ENCODE measurements at places on chromosomes 1 and 21.

GRCh38 chr1:41662765-41663437 is 178.4 kb upstream of the EDN2 start:
- DNase-seq, result no peak

DNA sequence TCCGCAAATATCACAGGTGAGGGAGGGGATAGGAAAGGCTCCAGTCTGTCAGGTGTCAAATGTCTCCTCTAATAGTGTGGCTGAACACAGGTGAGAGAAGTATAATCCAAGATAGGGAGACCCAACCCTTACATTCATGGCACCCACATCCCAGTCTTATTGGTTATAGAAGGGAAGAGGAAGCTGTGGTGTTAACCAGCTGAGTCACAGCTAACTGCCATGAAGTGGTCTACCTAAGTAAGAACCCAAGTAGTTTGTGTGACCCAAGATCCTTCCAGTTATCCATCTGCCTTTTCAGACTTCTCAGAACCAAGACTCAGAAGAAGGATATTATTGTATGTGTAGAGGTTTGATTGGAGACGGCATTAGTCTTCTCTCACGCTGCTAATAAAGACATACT is 37.1 kb downstream of the DDAH1 start:
- DNase-seq, result no peak

- DNase-seq, result no peak
Observed at GRCh38 chr1:91895832-91896556, 10.0 kb upstream of the TGFBR3 start.

DNA sequence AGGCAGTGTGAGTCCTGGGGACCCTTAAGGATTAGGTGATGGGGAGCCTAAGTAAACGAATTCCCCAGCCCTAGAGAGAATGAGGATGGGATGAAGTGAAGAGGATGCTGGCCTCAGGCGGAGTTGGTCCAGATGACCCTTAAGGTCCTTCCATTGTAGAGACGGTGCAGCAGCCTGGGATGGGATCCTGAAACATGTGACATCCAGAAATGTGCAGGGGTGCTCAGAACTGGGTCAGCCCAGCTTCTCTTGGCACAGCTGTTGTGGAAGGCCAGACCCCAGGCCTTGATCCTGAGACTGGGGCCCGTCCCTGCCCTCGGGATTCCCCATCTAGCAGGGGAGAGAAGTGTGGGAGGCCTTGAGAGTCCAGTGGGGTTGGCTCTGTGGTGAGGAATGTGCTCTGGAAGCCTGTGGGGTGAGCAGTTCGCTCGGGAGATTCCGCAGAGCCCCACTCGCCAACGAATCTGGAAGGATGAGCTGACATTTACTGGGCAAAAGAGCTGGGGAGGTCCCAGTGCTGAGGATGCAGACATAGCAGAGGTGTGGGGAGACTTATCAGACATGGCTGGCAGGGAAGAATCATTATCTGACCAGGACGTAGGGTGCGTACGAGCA is 28.1 kb downstream of the A3GALT2 start:
- DNase-seq, result no peak

DNA sequence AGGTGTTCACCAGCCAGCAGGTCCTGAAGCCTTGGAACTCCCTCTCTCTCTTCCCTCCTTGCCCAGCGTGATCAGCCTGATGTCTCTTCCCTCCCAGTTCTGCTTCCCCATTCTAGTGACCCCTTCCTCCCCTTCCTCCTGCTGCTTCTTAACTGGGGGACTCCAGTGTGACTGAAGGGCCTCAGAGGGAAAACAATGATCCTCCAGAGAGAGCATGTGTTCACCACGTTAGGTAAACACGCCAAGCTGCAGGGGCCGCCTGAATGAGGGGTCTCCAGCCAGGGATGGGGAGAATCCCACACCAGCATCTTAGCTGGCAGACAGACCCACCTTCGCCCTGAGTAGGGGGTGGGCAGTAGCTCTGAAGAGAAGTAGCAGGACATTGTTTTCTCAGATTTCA is 124.8 kb downstream of the TMEM53 start:
- no peak for DNase-seq

GRCh38 chr1:169624122-169624521 is 5.8 kb downstream of the SELP start:
- DNase-seq, result no peak

- no peak for DNase-seq
Observed at GRCh38 chr1:4175566-4176405, 275.7 kb upstream of the C1orf174 start.

DNA sequence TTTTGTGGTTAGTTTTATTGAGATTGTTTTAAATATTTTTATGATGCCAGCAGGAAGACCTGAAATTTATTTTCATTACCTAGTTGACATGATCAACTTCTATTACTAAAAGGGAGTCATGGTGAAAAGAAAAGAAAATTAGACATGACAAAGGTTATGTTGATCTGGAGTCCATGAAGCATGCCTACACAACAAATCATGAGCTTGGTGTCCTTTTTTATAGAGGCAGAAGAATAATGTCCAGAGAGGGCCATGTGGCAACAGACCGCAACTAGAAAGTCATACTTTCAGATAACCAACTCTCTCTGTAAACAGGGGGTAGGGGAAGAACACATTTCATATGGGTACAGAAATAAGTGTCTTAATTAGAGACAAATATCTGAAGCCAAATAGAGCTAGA is 175.5 kb upstream of the HOOK1 start:
- no peak for DNase-seq

DNA sequence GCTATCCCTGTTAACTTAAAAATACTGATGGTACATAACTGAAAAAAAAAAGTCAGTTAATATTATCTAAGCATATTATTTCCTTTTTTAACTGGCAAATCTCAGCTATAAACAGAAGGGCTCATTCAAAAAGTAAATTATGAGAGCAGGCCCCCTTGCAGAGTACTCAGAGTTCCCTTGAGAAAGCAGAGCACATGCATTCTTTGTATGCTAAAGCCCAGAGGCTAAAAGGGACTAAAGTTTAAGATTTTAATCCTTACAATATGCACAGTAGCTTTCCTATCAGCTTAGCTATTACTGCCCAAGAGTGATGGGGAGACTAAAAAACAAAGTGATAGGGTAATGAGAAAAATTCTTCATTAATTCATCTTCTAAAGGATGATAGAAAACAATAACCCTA is 18.5 kb downstream of the SLC16A1 start:
- no peak for DNase-seq

- no peak for DNase-seq
Observed at GRCh38 chr1:206921772-206922265, at the start of gene FCMR. TSS of gene FCMR (minus strand) at chr1:206921941. CDS start at chr1:206921854, 87 bp downstream.

- no peak for DNase-seq
Observed at GRCh38 chr1:95852483-95853070, 618.6 kb downstream of the RWDD3 start.

- no peak for DNase-seq
Observed at GRCh38 chr1:41758904-41759548, 159.7 kb downstream of the HIVEP3 start.

DNA sequence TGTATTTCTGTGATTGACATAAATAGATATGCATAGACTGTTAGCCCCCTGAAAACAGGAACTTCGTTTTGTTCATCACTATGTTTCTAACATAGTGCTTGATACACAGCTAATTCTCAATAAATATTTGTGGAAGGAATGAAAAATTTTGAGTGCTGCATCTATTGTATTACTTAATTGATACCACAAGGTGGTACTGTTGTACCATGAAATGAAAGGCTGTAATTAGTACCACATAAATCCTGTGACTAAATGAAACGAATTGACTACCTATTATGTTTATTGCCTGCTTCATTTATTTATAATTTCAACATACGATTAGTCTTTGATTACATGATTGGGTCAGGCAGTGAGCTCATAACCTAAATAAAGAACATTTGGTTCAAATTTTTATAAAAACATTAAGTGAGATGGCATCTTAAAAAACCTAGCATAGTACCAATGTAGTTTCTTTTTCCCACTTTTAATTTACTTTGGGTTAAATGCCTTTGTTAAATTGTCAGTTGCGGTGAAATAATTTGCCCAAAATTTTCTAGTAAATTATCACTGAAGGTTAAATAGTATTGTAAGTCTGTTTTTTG is 15.0 kb upstream of the TGFB2 start:
- no peak for DNase-seq

DNA sequence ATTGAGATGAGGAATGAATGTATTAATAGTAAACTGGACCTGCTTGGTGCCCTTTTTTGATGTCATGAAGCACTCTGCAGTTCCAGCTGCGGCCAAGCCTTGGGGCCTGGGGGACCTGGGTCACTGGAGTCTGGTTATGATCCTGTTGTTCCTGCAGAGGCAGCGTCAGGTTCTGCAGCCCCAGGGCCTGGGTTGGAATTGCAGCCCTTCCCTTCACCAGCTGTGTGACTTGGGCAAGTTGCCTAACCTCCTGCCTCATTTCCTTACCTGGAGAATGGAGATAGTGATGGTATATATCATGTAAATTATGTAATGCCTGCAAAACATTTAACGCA is 9.1 kb upstream of the ATP5PO start:
- DNase-seq, result no peak

DNA sequence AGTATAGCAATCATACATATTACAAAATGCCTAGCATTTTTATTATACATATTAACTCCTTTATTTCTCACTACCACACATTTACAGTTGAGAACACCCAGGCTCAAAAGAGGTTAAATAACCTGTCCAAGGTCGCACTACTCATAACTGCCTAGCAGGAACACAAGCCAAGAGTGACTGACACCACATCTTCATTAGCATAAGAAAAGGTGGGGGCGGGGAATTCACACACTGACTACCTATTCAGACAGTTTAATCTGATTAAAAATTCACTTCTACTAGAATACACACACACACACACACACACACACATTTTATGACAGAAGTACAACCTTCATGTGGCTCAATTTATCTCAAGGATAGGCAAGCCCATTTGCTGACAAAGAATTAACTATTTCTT is 77.8 kb upstream of the CACHD1 start:
- DNase-seq, result no peak

DNA sequence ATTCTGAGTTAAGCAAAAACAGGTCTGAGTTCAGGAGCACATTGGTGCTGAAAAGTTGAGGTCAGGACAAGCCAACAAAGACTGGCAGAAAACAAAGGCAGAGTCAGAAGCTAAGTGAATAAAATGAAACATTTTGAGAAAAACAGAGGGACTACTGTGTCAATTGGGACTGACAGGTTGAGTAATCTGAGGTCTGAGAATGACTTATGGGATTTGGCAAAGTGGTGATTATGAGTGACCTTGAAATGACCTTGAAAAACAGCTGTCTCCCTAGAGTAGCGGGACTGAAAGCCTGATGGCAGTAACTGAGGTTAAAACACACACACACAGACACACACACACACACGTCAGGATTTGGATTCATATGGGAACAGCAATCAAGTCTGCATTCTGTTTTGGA is 8.8 kb upstream of the COG2 start:
- DNase-seq, result no peak

DNA sequence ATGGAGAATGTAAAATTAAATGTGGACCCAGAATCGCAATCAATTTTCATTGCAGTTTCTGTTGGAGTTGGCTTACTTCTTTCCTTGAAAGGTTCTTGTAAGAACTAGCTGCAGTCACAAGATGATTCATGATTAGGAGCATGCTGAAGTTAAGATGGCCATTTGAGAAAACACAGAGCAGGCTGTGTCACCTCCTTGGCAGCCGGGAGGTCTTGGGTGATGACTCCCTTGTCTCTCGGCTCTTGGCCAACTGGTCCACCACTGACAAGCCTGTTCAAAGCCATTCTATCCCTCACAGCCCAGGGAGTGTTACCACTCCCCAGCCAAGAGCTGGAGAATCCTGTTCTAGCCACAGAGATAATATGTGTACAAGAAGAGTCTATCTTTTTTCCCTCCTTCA is 40.6 kb downstream of the OPTC start:
- no peak for DNase-seq

- no peak for DNase-seq
Observed at GRCh38 chr1:245404952-245405351, 250.2 kb downstream of the KIF26B start.

DNA sequence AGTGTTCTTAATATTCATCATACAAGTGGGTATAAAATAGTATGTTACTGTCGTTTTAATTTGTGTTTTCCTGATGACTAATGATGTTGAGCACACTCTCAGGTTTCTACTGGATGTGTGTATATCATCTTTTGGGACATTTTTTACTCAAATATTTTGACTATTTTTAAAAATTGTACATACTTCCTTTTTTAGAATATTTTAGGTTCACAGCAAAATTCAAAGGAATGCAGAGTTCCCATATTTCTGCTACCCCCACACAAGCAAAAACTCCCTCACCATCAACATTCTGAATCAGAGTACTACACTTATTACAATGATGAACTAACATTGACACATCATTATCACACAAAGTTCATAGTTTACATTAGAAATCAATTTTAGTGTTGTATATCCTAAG is 114.5 kb downstream of the DPYD start:
- no peak for DNase-seq

GRCh38 chr1:110555807-110556470 is 37.0 kb upstream of the KCNA10 start:
- DNase-seq, result no peak

GRCh38 chr21:19844334-19844733 is 1153.9 kb upstream of the NCAM2 start:
- DNase-seq, result no peak

DNA sequence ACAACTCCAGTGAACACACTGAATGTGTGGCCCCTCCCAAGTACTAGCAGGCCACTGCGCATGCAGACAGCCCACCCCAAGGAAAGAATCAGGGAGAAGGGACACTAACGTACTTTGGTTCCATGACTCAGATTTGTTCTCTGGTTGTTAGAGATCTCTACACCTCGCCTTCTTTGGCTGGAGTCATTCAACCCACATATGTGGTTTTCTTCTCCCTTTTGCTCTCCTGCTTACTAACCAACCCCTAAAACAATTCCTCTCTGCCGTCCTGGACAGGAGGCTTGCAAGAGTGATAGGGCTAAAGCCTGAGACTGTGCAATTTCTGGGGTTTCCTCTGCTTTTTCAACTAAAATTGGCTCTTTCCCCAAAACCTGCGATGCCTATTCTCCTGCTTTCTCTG is 5.7 kb upstream of the CD48 start:
- DNase-seq, result no peak

DNA sequence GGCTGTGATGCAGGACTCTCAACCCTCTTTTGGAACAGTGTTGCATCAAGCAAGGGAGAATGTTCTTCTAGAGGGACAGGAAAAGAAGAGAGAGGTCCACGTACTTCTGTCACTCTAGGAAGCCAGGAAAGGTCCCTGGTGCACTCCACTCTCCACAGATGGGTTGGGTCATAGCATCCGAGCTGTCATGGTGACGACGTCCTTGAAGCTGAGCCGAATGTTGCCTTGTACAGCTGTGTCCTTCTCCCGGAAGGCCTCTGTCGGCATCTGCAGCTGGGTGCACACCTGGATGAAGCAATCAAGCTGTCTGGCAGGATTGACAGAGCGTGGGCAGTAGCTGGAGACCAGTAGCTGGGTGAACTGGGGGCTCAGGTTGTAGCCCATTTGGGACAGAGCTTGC is 12.5 kb downstream of the MDM4 start:
- DNase-seq, result no peak

- DNase-seq, result no peak
Observed at GRCh38 chr21:33682992-33683627, 40.8 kb downstream of the ITSN1 start.

- no peak for DNase-seq
Observed at GRCh38 chr1:172108161-172108893, 267.0 kb downstream of the DNM3 start.

GRCh38 chr1:28803051-28803450 is 8.9 kb upstream of the OPRD1 start:
- no peak for DNase-seq

Measured in activated T-helper 1 cell treated with anti-CD3 and anti-CD28 coated beads, Interleukin-2, amount 50 U/mL, for 16 hours (primary cell).